CD4-positive, alpha-beta T cell treated with Interleukin-15 for 4 hours (primary cell): ENCODE measurements at places on chromosomes 1 and 21.
A peak's percentile ranks its signal among the peaks of the same experiment; 100 is the strongest.

- no peak for DNase-seq
Observed at GRCh38 chr1:62601457-62601856, 4.1 kb downstream of the ANGPTL3 start.

GRCh38 chr1:153374071-153374470 lies 1.4 kb downstream of the S100A12 start:
- DNase-seq: no peak

- no peak for DNase-seq
Observed at GRCh38 chr1:12754738-12755137, 8.7 kb downstream of the CFAP107 start.

DNA sequence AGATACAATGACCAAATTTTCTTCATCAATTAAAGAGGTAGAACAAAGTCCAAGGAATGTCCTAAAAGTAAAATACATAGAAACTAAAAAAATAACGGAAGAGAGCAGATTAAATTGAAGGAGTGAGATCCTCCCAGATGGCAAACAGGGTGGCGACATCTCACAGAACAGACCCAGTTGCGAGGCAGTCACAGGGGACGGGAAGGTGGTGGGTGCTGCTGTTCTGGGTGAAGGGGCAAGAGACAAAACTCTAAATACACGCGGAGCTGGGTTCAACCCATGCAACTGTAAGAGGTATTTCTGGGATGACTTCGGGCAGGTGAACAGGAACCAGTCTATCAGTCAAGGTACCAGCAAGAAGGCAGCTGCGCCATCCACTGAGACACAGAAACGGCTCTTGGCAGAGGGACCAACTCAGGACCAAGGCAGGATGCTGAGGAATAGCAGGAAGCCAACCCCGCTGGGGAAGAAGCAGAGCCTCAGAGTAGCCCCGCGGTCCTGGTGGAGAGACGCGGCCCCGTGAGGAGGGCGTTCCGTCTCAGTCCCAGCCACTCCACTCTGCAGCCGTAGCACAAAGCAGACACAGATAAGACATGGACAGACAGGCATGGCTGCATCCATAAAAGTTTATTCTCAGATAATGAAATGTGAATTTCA lies 32.2 kb downstream of the WDR4 start:
- DNase-seq: no peak

DNA sequence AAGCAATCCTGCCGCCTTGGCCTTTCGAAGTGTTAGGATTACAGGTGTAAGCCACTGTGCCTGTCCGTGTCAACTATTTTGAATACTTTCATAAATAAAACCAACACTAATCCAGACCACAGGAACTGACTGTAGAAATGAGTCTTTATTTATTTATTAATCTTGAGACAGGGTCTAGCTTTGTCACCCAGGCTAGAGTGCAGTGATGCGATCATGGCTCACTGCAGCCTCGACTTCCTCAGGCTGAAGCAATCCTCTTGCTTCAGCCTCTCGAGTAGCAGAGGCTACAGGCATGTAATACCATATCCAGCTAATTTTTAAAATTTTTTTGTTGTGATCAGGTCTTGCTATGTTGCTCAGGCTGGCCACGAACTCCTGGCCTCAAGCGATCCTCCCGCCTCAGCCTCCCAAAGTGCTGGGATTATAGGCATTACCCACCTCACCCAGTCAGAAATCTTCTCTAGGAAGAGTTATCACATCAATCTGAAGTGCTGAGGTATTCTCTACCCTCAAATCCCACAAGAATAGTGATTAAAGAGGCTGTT lies 21.7 kb upstream of the CPLANE2 start:
- DNase-seq: no peak

DNA sequence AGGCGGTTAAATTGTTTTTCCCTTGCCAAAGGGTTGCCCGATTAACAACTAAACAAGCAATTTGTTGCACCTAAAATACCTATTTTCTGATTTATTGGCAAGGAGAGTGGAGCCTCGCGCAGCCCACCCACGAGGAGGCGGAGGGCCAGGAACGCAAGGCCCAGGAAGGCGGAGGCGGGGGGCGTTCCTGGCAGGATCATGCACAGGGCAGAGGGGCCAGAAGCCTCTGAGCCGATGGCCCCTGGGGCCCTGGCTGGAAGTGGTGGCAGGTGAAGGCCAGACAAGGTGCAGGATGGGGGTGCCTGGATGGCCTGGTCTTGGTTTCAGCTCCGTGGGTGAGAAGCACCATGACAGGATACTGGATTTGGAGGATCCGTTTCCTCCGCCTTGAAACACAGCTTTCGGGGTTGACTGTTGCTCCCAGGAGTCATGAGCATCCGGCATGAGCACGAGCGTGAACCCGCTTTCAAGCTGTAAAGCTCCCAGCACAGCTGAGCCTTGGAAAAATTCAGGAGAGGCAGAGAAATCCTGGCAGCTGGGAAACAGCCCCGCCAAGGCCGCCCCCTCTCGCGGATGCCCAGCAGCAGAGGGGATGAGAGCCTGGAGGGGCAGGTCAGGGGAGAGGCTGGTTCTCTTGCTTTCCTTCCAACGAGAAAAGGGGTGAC lies 35.0 kb downstream of the AJAP1 start:
- no peak for DNase-seq

GRCh38 chr1:89114662-89115061 lies 11.3 kb downstream of the GBP2 start:
- no peak for DNase-seq

DNA sequence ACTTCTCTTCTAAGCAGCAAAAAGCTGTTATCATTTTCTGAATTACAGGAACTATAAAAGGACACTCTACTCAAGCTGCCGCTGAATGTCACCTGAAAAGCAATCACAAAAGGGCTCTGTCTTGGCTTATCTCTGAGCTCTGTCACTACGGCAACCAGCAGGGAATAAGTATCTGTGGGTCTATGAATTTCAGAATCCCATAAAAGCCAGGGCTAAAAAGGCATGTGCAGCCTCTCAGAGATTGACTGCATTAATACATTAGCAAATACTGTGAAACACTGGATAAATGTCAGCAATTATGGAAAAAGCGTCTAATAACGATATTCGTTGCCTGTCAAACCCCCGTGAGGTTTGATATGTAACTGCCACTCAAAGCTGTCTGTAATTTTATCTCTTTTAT lies 210.2 kb upstream of the DMRTA2 start:
- DNase-seq: no peak

- no peak for DNase-seq
Observed at GRCh38 chr1:28441674-28442073, 64.2 kb upstream of the RCC1 start.

GRCh38 chr1:116538544-116538943 lies 32.3 kb downstream of the CD58 start:
- peak; percentile 69 for DNase-seq

- no peak for DNase-seq
Observed at GRCh38 chr1:116067566-116067890, 43.7 kb upstream of the MAB21L3 start.

DNA sequence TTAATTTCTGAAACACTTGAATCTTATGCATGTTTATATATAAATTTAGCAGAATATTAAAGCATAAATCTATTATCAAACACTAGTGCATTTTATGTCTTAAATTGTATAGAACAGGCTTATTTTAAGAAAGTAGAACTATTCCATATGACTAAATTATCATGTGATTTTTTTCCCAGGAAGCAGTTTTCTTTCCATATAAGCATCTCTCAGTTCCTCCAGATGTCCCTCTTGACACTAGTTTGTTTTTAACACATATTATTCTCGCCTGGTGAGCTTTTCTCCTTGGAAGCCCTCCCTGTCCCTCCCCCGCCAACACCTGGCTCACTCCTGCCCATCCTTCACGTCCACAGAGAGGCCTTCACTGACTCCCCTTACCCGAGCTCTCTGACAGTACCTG lies 48.3 kb upstream of the BCAR3 start:
- no peak for DNase-seq

DNA sequence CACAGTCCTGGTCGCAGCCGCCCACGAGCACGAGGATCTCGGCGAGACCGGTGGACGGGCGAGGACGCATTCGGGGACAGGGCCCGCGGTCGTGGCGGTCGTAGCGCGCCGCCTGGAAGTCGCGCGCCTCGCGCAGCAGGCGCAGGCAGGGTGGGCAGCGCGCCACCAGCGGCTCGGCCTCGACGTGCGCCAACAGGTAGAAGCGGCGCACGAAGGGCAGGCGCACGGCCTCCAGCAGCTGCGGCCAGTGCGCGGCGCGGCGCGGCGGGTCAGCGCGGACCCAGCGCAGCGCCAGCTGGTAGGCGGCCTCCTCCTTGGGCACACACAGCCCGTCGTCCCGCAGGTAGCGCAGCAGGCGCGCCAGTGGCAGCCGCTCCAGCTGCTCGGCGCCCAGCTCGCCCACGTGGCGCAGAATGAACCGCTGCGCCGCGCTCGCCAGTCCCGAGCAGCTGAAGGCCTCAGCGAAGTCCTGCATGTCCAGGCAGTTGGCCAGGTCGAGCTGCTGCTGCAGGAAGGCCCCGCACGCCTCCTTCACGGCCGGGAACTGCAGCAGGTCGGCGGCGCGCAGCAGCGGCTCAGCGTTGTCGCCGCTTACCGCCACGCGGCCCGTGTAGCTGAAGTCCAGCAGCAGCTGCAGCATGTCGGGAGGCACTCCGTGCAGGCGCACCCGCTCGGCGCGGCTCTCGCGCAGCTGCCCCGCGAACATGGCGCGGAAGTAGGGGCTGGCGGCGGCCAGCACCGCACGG lies 573 bp downstream of the KLHL21 start:
- no peak for DNase-seq

- no peak for DNase-seq
Observed at GRCh38 chr1:66270119-66270812, 263.7 kb upstream of the SGIP1 start.
